ENCODE measurements at places on chromosomes 2 and 18.

DNA sequence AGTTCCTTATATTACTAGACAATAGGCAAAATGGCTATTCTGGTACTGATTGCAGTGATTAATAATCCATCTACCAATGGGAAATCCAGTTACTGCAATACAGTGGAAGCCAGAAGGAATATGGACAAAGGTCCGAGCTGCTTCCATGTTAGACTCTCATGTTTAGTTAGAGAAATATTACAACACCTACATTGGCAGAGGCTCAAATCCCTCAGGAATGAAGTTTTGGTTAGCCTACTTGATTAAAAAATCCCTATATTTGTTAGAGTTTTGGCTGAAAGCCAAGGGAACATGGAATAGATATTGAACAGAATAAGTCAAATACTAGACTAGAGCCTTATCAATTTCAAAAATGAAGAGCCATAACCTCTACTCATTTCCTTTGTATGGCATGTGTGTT, 48.5 kb downstream of the ARL6IP6 start:
- DNase-seq, result no peak

DNA sequence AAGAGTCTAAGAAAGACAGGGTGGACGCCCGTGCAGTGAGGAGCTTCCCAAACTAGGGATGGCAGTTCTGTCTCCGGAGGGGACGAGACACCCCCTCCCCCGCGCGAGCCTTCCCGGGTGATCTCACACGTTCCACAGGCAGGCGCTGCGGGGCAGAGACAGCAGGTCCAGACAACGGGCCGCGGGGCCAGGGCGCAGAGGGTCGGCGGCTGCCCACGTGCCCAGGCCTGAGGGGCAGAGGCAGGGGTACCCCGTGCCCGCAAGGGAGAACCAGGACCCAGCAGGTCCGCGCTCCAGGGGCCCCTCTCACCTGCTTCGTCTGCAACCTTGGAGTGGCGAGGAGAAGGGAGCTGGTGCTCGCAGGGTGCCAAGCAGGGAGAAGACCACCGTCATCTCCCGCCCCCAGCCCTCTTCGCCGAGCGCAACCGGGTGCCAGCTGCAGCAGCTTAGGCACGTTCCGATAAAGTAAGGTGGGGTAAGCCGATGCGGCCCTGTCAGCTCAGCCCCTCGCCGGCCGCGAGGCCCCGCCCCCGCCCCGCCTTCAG, at the start of gene GPR155:
Gene GPR155, minus strand, starts transcription at position 467 of the 545 bp plus-strand sequence. CDS start 5,073 bp downstream, outside the sequence.
- peak; percentile 21 for DNase-seq

DNA sequence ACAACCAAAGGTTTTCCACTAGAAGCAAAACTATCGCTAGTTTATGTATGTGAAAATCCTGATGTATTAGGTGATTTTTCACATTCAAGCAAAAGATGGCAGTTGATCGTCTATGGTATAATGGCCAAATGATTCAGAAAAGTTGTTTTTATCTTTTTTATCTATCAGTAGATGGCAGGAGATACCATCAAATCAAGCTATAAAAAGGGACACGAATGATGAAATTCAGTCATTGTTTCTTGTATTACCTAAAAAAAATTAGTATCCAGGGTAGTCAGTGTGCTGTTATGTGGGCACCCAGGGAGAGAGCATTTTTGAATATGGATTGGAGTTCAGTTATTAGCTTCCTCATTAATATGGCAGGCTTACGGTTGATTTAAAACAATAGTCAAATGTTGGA, 22.9 kb upstream of the CAVIN2 start:
- DNase-seq, result no peak

- no peak for DNase-seq
Observed at GRCh38 chr18:10814336-10814735, 288.5 kb downstream of the NAPG start.

- DNase-seq, result no peak
Observed at GRCh38 chr2:40243581-40244187, 208.2 kb downstream of the SLC8A1 start.

All from 8988T (cell line).